ENCODE measurements at places on chromosomes 7 and 10.

- no peak for DNase-seq
Measured at GRCh38 chr7:108660465-108660864, 90.8 kb downstream of the DNAJB9 start.

- no peak for DNase-seq
Measured at GRCh38 chr7:44073664-44074348, 8.4 kb upstream of the PGAM2 start.

- DNase-seq: no peak
Measured at GRCh38 chr7:50085344-50085743, 7.7 kb downstream of the ZPBP start.

- no peak for DNase-seq
Measured at GRCh38 chr10:86979296-86979818, 11.1 kb downstream of the ADIRF start.

GRCh38 chr10:3900391-3900790 is 115.4 kb upstream of the KLF6 start:
- DNase-seq: no peak

DNA sequence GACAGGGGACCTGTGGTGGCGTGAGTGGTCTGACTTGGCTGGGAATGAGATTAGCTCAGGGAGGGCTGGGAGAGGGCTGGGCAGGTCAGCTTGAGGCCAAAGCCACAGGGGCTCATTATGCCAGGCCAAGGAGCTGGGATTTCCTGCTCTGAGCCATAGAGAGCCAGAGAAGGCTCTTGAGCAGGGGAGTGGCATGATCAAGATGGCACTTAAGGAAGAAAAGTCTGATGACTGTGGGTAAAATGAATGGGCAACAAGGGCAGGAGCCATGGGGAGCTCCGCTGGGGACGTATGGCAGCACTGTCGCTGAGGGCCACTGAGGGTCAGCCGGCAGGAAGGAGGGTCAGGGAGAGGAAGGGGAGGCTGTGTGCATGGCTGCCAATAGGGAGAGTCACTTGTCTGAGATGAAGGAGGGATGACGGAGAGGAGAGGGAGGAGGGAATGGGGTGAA is 5.8 kb downstream of the ANTXRL start:
- DNase-seq: no peak

DNA sequence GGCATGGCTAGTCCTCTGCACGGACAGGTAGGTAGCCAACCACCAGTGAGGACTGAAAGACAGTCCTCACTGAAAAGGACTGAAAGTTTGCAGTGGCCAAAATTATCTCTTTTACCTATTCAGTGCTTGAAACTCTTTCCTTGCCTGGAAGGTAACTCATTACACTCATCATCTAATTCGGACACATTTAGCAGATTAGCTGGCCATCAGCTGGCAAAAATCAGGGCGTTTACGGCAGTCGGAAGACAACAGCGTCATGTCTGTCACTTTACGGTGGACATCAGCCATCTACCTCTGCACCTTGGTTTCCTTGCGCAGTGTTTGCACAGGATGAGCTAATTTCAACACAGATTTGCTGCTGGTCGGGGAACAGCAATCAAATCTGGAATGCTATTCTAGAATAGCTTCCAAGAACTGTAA is 740 bp downstream of the ANXA7 start:
- DNase-seq: peak; percentile 43

DNA sequence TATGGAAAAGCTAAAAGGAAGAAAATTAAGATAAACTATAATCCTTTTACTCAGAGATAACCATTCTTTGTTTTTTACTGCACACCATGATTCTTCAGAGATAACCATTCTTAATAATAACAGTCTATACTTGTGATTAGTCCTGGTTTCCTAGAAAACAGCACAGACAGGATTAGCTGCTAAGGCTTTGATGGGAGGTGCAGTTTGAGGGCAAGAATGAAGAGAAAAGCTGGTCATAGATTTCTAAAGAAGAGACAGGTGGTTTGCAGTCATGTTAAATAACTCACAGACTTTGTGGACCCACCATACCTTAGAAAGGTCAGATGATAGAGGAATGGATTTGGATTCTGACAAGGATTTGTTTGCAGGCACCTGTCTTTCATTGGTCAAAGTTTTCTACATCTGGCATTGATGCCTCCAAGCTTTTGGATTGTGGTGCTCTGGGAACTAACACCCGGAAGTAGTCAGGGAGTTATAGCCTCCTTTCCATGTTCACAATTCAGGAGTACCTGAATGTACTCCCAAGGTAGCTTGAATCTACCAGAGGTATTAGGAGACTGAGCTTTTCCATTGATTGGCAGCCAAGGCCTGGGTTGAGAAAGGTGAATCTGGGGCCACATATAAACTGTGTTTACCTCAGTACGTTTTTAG is 3.7 kb downstream of the SMC3 start:
- DNase-seq: no peak

DNA sequence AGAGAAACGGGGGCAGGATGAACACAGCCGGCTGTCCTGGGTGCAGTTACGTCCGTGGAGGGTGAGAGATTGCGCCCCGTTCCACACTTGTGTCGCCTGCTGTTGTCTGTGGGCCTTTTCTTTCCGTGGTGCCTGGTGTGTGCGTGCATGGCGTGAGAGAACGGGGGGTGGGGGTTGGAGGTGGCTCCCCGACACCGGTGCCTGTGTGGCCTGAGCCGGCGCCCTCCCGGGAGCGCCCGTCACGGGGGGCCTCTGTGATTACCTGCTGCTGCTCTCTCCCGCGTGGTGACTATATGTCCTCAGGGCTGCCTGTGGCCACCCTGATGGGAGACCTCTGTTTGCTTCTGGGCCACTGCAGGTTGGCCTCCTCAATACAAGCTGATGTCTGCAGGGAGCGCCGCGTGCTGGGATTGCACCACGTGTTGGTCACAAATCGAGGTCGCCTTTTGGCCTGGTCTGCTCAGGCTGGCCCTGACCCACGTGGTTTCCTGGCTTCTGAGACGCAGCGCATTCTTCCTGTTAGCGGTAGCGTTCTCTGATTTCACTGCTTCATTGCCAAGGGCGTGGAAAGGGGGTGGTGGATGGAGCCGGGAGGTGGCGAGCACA is 10.9 kb upstream of the AP5Z1 start:
- DNase-seq: no peak

- DNase-seq: no peak
Measured at GRCh38 chr7:84177758-84178412, 16.7 kb downstream of the SEMA3A start.

DNA sequence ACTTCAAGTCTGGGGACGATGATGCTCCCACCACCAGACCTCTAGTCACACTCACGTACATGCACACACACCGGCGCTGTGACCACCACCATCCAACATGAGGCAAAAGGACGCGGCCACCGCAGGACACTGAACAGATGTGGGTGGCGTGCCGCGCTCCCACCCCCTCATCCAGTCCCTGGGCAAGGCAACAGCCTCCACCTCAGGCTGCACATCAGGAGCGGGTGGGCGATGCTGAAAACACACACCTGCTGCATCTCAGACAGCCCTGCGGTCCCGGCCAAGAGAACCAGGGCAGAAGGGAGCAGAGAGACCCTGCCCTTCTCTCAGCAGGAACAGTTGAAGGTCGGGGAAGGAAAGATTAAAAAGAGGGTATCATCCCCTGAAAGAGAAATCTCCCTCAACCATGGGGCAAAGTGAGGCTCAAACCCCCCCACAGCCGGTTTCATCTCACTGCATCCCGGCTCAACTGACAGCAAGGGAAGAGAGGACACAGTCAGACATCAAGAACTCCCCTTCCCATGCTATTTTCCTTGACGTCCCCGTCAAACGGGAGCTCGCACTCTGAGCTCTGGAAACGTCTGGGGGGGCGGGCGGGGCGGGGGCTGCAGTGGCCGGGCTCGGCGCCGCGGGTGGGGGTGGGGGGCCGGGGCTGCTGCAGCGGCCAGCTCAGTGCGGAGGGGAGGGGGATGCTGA is 1.1 kb downstream of the CAMK2G start:
- no peak for DNase-seq

GRCh38 chr10:930625-931325 is 730 bp downstream of the LARP4B start:
- DNase-seq: no peak

DNA sequence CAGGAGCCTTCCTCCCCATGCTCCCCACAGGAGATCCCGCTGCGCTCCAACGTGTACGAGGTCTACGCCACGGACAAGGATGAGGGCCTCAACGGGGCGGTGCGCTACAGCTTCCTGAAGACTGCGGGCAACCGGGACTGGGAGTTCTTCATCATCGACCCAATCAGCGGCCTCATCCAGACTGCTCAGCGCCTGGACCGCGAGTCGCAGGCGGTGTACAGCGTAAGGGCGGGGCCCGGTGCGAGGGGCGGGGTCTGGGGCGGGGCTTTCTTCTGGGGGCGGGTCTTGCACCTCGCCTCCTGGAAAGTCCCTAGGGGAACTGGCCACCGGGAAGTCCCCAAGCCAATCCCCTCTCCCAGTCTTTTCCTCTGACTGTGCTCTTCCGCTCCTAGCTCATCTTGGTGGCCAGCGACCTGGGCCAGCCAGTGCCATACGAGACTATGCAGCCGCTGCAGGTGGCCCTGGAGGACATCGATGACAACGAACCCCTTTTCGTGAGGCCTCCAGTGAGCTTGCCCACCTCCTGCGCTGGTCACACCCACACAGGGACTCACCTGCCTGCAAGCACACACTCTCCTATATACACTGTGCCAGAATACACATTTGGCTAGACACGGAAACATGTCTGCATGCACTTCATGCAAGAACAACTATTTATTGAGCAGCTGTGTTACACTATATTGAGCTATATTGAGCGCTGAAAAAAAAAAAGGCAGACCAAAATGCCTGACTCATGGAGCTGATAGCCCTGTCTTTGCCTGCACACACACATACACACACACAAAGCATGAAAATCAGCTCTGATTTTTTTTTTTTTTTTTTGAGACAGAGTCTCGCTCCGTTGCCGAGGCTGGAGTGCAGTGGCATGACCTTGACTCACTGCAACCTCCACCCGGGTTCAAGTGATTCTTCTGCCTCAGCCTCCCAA is 32.7 kb upstream of the VSIR start:
- DNase-seq: no peak

DNA sequence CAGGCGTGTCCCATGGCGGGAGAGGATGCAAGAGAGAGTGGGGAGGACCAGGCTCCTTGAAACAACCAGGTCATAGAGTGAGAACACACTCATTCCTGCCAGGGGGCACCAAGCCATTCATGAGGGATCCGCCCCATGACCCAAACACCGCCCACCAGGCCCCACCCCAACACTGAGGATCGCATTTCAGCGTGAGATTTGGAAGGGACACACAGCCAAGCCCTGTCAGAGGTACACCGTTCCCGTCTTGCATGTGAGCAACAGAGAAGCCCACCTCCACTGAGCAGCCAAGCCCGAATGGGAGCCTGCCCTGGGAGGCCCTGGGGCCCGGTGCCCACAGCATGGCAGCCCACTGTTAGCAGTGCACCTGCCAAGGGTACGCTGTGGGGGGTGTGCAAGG is 7.9 kb upstream of the ARPC1B start:
- no peak for DNase-seq

- DNase-seq: no peak
Measured at GRCh38 chr7:40436710-40437109, 301.9 kb downstream of the SUGCT start.

DNA sequence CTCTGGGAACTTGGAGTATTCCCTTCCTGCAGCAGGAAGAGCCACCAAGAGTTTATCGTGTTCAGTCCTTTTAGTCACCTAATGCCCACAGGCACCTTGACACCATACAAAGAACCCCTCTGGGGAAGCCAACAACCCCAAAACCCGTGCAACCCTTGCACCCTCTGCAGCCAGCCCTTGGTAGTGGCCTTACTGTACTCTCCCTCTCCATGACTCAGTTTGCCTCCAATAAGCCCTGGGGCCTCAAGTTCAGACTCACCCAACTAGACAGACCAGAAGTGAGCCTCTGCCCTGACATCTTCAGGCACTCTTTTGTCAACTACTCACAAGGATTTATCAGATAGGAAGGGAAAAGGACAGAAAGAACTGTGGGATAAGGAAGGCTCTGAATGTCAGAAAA is 30.9 kb downstream of the KCNMA1 start:
- no peak for DNase-seq

DNA sequence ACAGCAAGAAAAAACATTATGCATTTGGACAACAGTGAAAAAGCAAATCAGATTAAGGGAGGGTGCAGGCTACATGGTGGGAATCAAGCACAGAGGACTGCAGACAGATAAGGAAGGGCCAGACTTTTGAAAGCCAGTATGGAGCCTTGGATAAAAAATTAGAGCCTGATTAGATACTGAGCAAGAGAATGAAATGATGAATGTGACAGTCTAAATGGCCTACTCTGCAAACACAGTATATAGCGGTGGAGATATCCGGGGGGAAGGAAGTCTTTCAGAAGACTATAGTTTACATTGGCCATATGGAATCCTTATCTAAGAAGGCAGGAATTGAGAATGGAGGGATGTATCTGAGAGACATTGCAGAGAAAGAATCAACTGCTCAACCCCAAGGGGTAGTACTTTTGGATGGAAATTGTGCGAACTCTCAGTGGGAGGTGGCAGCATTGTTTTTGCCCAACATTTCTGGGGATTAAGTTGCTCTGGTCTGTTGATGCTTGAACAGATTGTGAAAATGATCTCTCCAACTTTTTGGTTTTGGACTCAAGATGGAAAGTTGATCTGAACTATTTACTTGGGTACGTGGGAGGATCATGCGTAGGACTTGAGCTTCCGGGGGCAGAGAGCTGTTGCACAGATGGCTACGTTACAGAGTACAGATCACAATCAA is 39.4 kb upstream of the CHCHD3 start:
- no peak for DNase-seq

DNA sequence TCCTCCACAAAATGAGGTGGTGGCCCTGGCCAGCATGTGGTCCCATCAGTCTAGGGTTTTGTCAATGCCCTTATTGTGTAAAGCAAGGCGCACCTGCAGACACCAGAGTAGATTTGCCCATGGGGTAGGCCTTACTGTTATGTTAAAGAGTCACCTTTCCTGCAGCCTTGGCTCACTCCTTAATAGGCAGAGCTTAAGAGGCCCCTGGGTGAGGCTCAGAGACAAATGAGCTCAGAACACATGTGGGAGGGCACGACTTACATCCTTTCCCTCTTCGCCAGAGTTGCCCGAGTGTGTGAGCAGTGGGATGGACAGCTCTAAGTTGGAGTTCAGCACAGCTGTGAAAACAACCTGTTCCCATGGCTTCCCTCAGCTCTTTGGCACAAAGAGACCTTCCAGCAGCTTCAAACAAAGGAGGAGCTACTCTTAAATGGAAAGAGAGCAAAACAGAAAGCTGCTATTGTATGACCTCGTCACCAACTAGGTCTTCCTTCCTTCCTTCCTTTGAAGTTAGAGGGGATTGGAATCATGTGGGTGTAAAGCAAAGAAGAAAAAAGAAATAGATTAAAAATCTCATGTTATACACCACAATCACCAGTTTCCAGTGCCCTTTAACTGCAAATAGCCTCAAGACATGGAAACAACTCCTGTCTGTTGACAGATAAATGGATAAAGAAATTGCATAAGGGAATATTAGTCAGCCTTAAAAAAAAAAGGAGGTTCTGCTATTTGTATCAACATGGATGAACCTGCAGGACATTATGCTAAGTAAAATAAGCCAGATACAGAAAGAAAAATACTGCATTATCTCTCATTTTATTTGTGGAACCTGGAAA is 11.9 kb upstream of the XPNPEP1 start:
- DNase-seq: no peak

DNA sequence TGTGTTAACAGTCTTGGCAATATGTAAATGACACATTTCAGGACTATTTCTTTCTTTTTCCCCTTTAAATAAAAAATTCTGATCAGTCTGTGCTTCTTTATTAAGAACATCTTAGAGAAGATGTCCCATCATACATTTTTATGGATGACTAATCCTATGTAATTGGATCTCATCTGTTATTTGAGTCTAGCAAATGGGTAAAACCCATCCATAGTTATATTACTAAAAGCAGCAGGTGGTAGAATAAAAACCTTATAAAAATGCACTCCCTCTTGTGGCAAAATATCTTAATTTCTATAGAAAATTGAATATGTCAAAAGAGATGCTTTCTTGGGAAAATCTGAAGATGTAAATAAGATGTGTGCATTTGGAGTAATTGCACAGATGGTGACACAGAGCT is 35.3 kb downstream of the TRRAP start:
- DNase-seq: peak; percentile 2
